ENCODE measurements at places on chromosomes 3 and 15. TPM values are rescaled to one million over a fixed set of nuclear protein-coding genes. Genes with fewer than 3 reads are reported as not detected.

DNA sequence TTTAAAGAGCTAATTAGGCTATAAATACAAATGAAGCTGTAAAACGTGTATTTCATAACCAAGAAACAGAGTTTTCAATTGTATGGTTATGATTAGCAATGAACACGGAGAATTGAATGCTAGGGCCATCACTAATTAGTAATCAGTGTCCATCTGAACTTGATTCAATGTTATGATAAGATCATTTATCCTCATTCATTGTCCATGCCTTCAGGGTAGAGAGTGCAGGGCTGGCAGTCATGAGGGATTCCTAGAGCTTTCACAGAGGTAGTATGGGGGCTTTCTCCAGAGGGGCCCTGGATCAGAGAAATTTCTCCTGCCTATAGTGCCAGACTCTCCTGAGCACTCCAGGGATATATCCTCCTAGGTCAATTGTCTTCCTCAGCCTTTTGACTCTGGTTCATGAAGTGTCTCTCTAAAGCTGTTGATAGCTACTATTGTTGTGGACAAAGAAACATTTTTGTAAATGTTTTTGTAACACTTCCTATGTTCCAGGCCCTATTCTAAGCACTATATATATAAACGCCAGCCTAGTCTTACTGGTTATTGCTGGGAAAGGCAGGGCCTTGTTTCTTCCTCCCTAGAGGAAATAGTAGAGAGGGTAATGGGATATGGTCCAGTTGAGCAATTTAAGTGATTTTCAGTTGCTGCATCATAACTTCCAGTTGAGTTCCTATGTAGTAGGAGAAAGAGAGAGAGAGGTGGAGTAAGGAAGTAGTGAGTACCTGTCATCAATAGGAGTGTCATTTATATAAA lies 249.0 kb downstream of the NFKBIZ start:
- DNase-seq = no peak

DNA sequence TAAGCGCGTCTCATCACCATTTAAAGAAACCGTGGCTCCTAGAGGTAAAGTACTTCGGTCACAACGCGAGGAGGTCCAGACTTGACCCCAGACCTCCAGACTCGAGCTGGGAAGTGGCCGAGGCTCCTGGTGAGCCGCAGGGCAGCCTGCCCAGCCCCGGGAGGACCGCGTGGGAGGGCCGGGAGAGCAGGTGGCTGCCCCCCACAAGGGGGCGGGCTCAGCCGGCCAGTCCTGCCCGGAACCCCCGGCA lies at the start of gene SLC27A2:
SLC27A2 (plus strand) TSS at position 228 of the 250 bp plus-strand sequence. CDS start 232 bp downstream, outside the sequence.
- DNase-seq = no peak

GRCh38 chr15:101542306-101543025 lies 53.0 kb upstream of the PCSK6 start:
- no peak for DNase-seq

DNA sequence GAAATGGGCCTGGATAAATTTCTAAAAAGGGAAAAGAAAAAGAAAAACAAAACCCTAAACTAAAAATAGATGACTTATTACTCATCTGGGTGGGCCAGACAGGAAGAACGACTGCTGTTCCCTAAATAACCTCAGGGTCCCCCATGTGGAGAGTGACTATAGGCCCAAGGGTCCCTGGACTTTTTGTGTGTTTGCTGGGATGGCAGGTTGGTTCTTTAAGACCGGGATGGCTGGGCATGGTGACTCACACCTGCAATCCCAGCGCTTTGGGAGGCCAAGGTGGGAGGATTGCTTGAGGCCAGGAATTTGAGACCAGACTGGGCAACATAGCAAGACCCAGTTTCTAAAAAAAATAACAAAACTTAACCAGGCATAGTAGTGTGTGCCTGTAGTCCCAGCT lies 43.8 kb upstream of the TRA2B start:
- peak; percentile 63 for DNase-seq

The CCR9 gene
- total RNA-seq = not detected

Measured in HT1080 (cell line).